ENCODE measurements at places on chromosomes 7 and 10.
A peak's percentile ranks its signal among the peaks of the same experiment; 100 is the strongest.

- no peak for DNase-seq
Measured at GRCh38 chr10:110672580-110672919, 28.4 kb downstream of the RBM20 start.

- no peak for DNase-seq
Measured at GRCh38 chr10:109861081-109861480, 62.2 kb downstream of the XPNPEP1 start.

GRCh38 chr7:50595491-50596102, 30.4 kb upstream of the DDC start:
- DNase-seq, result no peak

DNA sequence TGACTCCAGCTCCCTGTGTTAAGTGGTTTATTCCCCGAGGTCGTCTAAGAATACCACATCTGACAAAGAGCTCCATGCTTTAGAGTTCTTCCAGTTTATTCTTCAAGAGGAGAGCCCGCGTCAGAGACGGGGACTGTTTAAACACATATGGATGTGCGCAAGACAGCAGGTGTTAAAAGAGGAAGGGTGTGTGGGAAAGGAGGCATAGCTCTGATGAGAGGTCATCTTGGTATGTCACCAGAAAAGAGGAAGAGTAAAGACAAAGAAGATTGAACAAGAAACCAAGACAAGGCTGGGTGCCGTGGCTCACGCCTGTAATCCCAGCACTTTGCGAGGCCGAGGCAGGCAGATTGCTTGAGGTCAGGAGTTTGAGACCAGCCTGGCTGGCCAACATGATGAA, 258.7 kb downstream of the CCDC3 start:
- DNase-seq, result no peak

- no peak for DNase-seq
Measured at GRCh38 chr7:54955296-54955695, 63.5 kb upstream of the EGFR start.

- no peak for DNase-seq
Measured at GRCh38 chr10:124520558-124521428, 59.2 kb downstream of the LHPP start.

DNA sequence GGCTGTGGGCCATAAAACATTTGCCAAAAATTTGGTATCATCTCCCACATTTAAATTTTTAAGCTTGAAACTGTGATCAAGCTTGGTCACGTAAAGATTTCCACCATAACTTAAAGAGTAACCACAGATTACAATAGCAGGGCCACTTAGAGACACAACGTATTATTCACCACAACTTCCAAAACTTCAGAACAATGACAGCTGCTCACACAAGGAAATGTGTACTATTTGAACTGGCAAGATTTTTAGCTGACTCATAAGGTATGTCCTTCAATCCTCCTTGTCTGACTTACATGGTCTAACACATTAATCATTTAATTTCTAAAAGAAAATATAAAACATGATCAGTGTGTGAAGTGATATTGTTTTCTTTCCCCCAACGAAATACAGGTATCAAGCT, 234.5 kb downstream of the PARD3 start:
- no peak for DNase-seq

- no peak for DNase-seq
Measured at GRCh38 chr10:71404503-71405295, 8.0 kb downstream of the CDH23 start.

GRCh38 chr7:128209229-128210035, 31.6 kb upstream of the LEP start:
- DNase-seq, result peak; percentile 26

- DNase-seq, result no peak
Measured at GRCh38 chr10:88100281-88100680, 236.9 kb downstream of the PTEN start.

GRCh38 chr10:58806970-58807628, 294.4 kb downstream of the BICC1 start:
- DNase-seq, result no peak

GRCh38 chr10:13016426-13016825, 14.9 kb upstream of the CCDC3 start:
- no peak for DNase-seq

- no peak for DNase-seq
Measured at GRCh38 chr7:129495987-129496386, 6.3 kb upstream of the SMKR1 start.

GRCh38 chr10:97479939-97480338, 18.3 kb downstream of the MMS19 start:
- DNase-seq, result no peak

DNA sequence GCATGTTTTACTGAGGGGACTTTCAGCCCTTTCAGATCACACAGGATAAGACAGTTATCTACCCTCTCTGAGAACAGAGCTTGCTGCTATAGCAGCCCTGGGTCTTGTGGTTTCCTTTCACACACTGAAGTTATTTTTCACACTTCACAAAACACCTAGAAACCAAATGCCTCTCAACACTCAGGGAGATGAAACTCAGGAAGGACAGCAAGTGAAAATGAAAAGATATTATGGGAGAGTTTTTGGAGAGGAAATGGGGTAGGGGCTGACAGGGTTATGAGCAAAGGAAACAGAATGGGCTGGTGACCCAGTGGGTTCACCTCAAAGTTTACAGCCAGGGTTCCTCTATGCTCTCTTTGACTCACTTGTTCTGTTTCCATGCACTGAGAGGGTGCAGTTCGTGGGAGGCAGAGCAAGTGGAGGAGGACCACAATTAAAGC, 17.0 kb upstream of the GIMAP2 start:
- DNase-seq, result peak; percentile 86

GRCh38 chr10:668786-669485, 20.5 kb downstream of the DIP2C start:
- DNase-seq, result no peak

- no peak for DNase-seq
Measured at GRCh38 chr10:3868271-3868664, 83.3 kb upstream of the KLF6 start.

GRCh38 chr7:12985752-12986151, 298.3 kb downstream of the ARL4A start:
- DNase-seq, result no peak
